ENCODE measurements at places on chromosomes 5 and 9. TPM values are rescaled to one million over a fixed set of nuclear protein-coding genes. Genes with fewer than 3 reads are reported as not detected.
A peak's percentile ranks its signal among the peaks of the same experiment; 100 is the strongest.

Gene CCDC192
- total RNA-seq, result 1.5 TPM

Gene HTR4
- total RNA-seq, result 0.10 TPM

Gene MSANTD3
- total RNA-seq, result 29.9 TPM

Gene PCDHB14
- total RNA-seq, result 7.3 TPM

DNA sequence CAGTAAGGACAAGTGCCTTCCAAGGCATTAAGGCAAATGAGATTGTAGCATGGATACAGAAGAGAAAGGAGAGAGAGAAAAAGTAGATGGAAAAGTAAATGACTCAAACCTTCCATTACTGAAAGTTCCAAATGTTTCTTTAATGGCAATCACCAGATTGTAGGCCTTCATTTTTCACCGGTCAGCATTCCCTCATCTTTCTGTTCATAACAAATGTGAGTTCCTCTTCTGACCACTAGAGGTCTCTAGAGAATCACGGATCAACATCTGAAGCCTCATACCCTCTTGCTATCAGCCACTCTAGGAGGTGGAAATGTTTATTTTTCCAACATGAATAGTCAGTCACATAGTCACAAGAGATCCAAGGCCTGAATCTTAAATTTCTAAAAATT lies 73.6 kb upstream of the RPS23 start:
- ATAC-seq, result peak; percentile 76

- ATAC-seq, result peak; percentile 25
These were observed 186.2 kb downstream of the FANCC start for GRCh38 chr9:95131023-95131943.

- ATAC-seq, result no peak
These were observed 103.2 kb downstream of the GPBP1 start for GRCh38 chr5:57277085-57277484.
